ENCODE measurements at places on chromosomes 2 and 18.

GRCh38 chr2:179044500-179044899, 5.4 kb downstream of the CCDC141 start:
- DNase-seq: no peak

GRCh38 chr18:25042641-25043051, 309.3 kb downstream of the ZNF521 start:
- no peak for DNase-seq

- no peak for DNase-seq
These were observed 129.9 kb downstream of the TXNL1 start for GRCh38 chr18:56508370-56509036.

DNA sequence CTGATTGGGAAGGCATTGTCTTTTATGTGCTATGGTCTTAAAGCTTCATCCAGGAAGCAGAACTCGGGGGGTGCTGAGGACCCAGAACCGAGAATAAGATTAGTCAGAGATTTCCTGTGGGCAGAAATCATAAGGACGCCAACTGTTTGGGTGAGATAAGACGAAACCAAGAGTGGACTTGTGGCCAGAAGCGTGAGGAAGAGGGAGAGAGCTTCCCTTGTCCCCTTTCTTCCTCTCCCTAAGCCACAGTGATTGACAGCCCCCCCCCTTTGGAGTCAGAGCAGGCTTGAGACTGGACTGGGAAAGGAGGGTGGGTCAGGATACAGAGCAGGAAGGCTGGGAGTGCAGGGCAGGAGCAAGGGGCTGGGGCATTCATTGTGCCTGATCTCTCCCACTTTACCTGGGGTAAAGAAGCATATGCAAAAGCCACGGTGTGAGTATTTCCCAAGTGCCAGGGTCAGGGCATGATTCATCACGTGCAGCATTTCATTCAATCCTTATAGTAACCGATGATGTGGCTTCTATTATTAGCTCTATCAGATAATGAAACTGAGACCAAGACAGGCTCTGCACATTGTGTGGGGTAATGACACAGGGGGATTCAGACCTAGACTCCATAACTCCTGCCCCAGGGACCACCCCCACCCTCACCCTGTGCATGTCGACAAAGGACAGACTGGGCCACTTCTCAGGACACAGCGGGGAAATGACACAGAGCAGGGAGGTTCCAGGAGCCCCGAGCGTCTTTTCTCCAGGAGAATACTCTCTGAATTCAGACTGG, 3.0 kb upstream of the IL1RN start:
- DNase-seq: no peak

Measured in stimulated activated CD8-positive, alpha-beta memory T cell treated with anti-CD3 and anti-CD28 coated beads, Interleukin-15, amount 100 ng/mL, for 4 hours (primary cell).